Coronary artery (tissue), 2 donors: ENCODE measurements at places on chromosomes 11 and 22.

GRCh38 chr22:29780748-29781676, 13.8 kb downstream of the UQCR10 start:
- DNase-seq: no peak

DNA sequence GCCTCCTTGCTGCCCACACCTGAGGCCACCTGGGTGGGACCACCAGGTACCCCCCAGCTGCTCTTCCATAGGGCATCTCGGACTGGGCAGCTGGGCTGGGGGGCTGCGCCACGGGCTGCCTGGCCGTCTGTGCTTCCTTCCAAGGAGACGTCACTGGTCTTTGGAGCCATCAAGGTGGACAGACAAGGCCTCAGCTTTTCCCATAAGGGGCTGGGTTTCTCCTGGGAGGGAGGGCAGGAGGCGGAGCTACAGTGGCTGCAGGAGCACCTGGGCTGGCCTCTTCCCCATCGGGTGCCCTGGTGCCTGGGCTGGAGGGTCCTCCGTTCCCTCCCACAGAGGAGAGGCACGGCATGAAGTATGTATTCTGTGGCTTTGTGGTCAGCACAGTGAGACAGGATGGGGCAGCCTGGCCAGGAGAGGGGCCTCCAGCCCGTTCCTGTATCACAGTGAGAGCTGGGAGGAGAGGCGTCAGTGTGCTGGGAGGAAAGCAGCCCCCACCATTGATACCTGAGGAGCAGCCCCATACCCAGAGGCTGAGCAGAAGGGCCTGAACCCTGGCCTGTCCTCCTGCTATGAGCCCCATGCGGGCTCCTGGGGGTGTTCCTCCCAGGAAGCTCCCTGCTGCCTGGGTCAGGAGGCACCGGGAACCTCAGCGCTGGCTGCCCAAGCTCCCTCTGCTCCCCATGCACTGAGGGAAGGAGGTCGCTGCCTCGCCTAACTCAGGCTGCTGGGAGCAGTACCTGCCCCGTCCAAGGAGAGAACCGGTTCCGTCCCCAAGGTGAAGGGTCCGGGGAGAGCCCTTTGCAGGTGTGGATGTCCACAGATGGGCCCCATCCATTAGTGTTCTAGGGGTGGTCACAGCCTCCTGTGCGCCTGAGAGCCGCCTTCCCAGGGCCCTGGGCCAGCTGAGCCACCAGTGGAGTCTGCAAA, 1075.0 kb downstream of the BRD1 start:
- DNase-seq: peak; percentile 66

DNA sequence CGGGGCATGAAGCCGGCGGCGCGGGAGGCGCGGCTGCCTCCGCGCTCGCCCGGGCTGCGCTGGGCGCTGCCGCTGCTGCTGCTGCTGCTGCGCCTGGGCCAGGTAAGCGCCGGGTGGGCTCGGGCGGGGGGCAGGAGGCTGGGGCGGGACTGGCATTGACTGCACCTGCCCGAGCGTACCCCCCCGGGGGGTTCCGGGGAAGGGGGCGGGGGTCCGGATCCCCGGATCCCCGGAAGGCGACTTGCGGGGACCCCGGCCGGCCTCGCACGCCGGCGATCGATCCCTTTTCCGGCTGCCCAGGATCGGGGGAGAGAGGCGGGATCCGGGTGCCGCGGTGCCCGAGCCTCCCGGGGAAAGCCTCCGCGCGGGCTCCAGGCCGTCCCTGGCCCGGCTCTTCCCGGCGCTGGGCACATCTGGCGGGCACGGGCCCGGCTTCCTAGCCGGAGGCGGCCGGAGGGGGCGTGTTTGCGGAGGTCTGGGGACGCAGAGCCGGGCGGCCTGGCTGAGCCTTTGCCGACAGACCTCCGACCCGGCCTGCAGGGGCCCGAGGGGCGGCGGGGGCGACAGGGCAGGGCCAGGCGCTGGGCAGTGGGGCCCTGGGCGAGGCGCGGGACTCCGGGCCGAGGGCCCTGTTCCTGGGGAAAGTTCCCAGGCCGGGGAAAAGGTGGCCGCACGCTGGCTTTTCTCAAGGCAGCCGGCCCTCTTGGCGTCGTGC, 705 bp downstream of the PTPRJ start:
- no peak for DNase-seq

DNA sequence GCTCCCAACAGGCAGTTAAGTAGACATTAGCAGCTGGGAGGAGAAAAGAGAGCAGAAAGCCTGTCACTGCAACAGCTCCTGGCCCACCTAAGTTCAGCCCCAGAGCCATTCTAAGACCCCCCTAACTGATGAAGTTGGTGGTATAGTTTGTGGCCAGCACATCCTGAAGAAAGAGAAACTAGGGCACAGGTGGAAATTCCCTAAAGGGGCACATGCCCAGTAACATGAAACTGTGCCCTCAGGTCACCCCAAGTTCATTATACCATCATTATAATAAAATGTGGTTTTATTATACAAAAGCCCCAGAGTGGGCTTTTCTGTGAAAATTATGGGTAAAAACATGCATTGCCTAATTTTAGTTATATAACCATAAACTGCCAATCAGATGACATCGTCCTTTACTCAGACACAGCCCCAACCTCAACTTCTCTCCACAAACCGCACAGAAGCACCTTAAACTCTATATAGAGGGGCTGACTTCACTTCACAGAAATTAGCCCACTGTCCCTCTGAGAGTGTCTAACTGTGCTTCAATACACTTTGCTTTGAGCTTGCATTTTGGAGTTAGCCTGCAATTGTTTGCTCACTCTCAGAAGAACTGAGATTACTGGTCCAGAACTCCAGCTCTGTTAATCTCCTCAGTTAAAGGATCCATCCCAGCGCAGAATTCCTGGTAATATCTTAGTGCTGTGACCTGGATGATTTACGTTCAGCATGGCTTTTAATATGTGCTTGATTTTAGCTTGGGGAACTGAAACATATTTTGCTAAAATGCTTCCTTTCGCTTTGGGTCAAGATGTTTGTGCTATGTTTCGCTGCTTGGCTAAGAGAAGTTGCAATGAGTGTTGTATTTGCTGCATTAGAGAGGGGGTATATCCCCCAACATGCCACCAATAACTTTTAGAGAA, 1.8 kb upstream of the APOL3 start:
- no peak for DNase-seq

DNA sequence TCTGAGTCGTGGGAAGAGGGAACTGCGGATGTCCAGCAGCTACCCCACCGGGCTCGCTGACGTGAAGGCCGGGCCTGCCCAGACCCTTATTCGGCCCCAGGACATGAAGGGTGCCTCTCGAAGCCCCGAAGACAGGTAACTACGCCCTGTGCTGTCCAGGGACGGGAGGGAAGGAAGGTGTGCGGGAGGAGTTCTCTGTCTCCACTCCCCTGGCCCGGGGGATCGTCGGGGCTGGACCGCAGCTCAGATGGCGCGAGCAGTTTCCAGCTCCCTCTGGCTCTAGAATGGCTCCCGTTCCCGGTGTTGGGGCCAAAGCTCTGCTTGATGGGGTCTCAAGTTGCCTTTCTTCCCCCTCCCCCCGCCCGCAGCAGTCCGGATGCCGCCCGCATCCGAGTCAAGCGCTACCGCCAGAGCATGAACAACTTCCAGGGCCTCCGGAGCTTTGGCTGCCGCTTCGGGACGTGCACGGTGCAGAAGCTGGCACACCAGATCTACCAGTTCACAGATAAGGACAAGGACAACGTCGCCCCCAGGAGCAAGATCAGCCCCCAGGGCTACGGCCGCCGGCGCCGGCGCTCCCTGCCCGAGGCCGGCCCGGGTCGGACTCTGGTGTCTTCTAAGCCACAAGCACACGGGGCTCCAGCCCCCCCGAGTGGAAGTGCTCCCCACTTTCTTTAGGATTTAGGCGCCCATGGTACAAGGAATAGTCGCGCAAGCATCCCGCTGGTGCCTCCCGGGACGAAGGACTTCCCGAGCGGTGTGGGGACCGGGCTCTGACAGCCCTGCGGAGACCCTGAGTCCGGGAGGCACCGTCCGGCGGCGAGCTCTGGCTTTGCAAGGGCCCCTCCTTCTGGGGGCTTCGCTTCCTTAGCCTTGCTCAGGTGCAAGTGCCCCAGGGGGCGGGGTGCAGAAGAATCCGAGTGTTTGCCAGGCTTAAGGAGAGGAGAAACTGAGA, 1.4 kb downstream of the ADM start:
- DNase-seq: peak; percentile 78

DNA sequence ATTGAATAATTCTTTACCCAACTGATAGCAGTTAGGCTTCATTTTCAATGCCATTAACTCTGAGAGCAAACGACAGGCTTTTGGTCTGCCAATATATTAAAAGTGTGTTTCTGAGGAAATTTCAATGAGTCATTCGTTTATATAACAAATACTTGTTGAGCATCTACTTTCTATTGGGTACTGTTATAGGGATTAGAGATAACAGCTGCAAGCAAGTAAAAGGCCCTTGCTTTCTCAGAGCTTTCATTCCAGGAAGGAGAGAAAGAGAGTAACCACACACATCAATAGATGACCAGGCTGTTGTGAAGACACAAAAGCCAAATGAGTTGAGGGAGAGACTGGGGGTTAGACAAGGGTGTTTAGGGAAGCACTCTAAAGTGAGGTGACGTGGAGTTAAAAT, 35.7 kb downstream of the CD44 start:
- no peak for DNase-seq

GRCh38 chr22:46165977-46166376, 15.7 kb downstream of the PPARA start:
- no peak for DNase-seq

- DNase-seq: no peak
These were observed 264 bp downstream of the CHEK1 start for GRCh38 chr11:125625225-125625629.

DNA sequence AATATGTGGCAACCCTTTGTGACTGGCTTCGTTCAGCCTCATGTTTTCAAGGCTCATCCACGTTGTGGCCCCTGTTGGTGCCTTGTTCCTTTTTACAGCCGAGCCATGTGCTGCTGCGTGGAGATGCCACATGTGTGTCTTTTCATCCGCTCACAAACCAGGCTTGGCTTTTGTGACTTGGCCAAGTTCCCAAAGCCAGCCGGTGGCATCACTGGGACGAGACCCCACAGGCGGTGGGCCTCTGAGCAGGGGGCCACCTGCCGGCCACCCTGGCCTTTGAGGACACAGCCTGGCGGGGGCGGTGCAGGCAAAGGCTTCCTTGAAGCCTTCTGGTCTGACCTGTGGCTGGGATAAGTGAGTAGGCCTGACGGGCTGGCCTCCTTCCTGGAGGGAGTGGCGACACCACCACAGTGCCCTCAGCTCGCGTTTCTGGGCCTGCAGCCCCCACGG, 10.5 kb downstream of the GRK2 start:
- DNase-seq: no peak

DNA sequence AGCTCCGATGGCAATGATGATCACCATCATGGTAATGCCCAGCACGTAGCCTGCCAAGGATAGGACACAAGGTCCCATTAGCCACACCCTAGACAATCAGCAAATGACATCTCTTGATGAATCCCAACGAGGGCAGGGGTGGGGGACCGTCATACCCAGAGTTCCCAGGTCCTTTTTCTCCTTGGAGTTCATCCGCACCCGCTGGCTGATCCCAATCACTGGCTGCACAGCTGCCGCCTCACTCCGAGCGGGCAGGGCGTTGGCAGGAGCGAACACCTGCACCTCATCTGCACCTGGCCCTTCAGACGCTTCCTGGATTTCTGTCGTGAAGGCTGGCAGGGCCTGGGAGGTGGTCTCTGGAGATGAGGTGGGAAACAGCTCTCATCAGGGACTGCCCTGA, 2.9 kb downstream of the PIK3IP1 start:
- no peak for DNase-seq

DNA sequence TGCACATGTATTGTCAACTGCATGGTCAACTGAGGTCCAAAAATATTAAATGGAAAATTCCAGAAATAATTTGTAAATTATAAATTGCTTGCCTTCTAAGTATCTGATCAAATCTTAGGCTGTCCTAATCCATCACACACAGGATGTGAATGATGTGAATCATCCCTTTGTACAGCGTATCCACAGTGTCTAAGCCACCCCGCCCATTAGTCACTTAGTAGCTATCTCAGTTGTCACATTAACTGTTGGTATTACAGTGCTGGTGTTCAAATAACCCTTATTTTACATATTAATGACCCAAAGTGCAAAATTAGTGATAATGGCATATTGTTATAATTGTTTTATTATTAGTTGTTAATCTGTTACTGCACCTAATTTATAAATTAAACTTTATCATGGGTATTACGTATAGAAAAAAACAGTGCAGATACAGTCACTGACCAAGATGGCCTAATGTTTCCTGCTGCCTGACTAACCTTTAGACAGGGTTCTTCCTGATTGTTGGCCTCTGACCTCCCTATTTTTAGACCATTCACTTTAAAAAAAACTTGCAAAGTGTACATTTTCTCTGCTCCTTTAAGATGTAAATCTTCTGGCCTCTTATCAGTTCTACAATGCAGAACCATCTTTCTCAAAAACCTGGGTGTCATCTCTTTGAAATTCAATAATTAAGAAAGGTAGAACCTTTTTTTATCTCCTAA, 2.9 kb upstream of the SVIP start:
- no peak for DNase-seq

- DNase-seq: no peak
These were observed 9.4 kb upstream of the IGSF9B start for GRCh38 chr11:133966172-133966651.

DNA sequence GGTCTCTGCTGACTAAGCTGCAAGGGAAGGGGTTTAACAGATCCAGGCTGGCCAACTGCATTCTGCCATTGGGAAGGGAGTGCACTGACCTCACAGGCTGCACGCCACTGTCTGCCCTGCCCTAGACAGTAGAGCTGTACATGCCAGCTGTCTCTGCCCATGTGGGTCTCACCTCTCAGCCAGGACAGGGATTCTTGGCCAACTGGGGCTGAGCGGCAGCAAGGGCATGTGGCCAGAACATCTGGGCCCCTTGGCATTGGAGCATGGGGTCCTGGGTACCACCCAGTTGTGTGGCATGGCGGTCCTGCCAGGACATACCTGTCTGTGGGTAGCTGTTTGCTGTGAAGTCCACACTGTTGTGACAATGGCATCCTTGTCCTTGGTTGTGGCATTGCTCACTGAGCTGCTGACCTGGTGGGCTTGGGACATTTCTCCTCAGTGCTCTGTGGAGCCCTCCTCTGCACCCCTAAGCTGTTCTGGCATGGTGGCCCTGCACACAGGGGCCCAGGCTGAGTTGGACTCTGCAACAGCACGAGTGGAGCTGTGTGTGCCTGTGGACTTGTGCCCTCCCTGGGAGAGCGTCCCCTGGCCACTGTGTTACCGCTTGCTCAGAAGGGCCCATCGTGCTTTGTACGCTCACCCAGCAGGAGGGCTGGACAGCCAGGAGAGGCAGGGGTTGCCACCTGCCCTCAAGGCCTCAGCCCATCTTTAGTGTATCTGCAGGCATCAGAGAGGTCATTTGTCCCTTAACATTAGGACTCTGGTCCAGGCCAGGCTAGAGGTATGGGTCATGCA, 46.7 kb downstream of the MED15 start:
- DNase-seq: no peak

GRCh38 chr11:121904148-121904547, 211.9 kb downstream of the BLID start:
- DNase-seq: no peak

GRCh38 chr11:130003717-130004001, 1.0 kb upstream of the PRDM10 start:
- DNase-seq: no peak

DNA sequence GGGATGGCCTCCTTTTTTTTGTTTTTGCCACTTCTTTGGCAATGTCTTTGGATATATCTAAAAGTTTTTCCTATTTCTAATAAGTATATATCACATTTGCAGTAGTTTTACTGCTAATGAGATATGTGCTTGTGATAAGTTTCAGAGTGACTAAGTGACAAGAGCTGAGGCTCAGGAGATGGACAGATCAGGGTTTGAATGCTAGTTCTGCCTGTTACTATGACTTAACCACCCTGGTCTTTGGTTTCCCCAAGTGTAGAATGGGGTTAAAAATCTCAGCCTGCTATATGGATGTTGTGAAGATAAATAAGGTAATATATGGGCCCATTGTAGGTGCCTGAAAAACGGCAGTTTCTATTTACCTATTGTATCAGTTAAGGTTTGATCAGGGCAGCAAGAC, 9.1 kb upstream of the MICAL2 start:
- no peak for DNase-seq
